ENCODE measurements at places on chromosomes 16 and 17.

DNA sequence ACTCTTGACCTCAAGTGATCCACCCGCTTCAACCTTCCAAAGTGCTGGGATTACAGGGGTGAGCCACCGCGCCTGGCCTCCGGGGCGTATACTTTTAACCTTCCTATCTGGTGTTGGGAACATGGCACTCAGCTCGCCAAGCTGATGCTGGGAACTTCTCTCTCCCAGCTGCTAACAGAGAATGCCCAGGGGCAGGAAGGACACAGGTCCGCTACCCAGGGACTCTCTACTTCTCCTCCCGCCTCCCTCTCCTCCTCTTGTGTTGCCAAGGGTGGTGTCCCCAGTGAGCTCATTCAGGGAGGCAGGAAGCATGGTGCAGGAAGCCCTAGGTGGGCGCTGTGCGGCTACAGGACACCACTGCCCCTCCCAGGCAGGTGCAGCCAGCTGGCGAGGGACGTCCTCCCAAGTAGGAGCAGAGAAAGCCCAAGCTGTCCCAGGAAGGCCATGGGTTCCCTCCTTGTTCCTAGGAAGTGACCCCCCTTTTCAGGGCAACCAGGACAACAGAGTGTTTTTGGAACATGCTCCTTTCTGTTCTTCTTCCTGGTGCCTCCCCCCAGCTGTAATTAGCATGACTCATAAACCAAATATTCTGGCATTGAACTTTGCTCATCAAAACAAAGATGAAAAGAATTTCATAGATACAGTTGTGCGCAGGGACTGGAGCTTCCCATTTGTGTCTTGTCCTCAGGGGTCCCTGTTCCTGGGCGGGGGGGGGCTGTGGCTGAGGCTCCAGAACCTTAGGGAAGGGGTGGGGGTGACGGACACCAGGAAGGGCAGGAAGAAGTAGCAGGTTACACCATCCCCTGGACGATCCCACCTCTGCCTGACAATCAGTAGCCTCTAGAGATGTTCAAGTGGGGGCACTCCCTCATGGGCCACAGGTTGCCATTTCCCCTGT is 2.7 kb downstream of the C1QTNF1 start:
- DNase-seq = no peak

DNA sequence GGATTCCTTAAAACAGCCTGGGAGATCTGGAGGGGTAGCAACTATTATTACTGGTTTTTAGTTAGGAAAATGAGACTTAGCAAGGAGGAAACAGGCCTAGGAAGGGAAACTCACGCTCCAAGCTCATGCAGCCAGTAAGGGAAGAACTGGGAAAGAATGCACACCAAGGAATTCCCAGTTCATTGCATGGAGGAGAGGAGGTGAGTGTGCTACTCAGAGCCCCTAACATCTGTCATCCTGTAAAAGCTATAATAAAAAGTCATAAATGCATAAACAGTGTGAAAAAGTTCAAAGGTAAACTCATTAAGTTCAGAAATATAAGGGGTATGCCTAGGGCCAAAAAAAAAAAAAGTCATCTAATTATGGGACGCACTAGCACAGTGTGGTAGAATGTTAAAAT is 25.9 kb downstream of the TMEM98 start:
- DNase-seq = no peak

- DNase-seq = no peak
Measured at GRCh38 chr17:49110509-49110908, 22.1 kb upstream of the B4GALNT2 start.

GRCh38 chr16:57530522-57531252 is 5.7 kb downstream of the CCDC102A start:
- no peak for DNase-seq

DNA sequence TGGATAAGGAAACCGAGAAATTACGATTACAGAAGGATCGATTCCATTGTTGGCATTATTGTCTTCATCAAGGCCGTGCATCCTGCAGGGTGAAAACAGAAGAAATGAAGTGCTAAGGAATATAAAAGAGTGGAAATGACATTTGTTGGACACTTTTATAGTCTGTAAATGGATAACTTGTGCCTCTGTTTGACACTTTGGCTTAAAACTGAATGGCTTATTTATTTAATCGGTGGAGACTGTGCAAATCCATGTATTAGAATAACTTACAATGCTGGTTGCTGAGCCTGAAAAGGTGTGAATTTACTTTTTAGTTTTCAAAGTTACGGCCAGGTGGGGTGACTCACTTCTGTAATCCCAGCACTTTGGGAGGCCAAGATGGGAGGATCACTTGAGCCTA is 31.4 kb downstream of the ITGB3 start:
- DNase-seq = no peak

GRCh38 chr17:4845118-4845517 is 12.0 kb downstream of the MINK1 start:
- no peak for DNase-seq

- no peak for DNase-seq
Measured at GRCh38 chr16:52372313-52372712, 174.6 kb downstream of the TOX3 start.

DNA sequence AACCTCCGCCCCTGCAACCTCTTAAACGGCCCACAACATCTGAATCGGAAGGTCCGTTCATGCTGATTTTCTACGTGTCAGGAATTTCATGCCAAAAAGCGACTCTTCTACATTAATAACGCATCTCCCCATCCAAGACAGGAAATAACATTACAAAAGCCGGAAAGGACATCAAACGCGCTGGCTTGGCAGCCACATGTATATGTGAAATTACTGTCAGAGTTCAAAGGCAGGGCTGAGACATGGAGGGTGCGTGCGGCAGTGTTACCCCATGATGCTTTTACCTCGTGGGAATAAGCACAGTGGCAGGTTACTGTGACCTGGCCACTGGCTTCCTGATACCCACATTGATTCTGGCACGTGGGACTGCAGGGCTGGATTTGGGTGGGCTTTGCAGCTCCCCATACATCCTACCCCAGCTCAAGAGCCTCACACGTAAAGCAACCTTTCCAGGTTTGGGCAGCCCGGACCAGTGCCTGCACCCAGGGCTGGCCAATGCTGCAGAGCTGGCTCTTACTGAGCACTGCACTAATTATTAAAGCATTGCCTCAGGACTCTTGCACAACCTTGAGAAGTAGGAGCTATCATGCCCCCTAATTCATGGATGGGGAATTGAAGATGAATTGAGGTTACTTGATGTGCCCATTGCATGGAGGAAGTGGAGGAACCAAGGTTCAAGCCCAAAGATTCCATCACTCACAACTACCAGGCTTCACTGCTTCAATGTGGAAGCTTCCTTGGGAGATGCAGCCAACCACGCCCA is 120.6 kb upstream of the FOXF1 start:
- DNase-seq = no peak

- DNase-seq = no peak
Measured at GRCh38 chr17:18964018-18964351, 12.0 kb downstream of the SLC5A10 start.
